Calu3 (cell line): ENCODE measurements at places on chromosomes 7 and 10. TPM values are rescaled to one million over a fixed set of nuclear protein-coding genes. Genes with fewer than 3 reads are reported as not detected.

GRCh38 chr10:77317221-77317620, 320.4 kb downstream of the KCNMA1 start:
- no peak for DNase-seq

DNA sequence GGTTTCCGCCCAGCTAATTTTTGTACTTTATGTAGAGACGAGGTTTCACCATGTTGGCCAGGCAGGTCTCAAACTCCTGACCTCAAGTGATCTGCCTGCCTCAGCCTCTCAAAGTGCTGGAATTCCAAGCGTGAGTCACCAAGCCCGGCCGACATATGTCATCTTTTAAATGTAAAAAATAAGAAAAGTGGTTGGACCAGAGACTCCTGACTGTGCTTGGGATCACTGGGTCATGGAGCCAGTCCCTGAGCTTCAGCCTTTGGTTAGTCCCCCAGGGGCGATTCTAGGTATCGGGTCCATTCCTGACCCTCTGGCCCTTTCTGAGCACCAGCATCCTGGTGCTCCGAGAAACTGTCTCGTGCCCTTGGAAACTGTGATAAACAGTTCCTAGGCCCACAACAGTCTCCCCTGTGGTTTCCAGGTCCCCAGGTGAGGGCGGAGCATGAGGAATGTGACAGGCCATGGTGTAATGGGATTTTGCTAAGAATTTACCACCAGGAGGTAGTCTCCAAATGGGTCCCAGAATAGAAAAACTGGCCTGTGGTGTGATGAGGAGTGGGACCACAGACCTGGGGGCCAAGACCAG, 32.8 kb downstream of the UBTD1 start:
- no peak for DNase-seq

DNA sequence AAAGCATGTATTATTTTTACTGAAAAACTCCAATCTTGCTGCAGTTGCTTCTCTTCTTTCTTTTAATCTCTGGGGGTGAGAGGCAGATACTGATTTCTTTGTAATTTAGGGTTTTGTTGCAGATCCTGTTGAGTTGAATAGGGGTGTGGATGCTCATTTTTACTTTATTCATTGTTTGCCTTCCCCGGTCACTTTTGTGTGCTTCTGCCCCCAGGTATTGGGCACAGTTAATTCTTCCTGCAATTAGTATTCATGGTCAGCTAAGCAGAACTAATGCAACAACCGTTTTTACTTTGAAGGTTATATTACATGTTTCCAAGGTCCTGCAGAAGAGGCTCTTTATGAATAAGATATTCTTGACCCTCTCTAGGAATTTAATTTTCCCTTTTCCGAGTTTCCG, 96.4 kb downstream of the BUB3 start:
- no peak for DNase-seq

The DPP6 gene
- not detected in 2 replicates for total RNA-seq

The NANOS1 gene
- total RNA-seq: 4.6 and 6.8 TPM in 2 replicates

The MMP21 gene
- total RNA-seq: 0.24 TPM in 1 of 2 replicates, not detected in the other

The CYP2C19 gene
- 3.6 and 4.5 TPM in 2 replicates for total RNA-seq

The UTF1 gene
- not detected in 2 replicates for total RNA-seq
